ENCODE measurements at places on chromosomes 16 and 17.

GRCh38 chr17:44914148-44914547 lies 1.2 kb downstream of the GFAP start:
- DNase-seq = no peak

- DNase-seq = no peak
These were observed 31.5 kb downstream of the C16orf78 start for GRCh38 chr16:49405123-49405522.

DNA sequence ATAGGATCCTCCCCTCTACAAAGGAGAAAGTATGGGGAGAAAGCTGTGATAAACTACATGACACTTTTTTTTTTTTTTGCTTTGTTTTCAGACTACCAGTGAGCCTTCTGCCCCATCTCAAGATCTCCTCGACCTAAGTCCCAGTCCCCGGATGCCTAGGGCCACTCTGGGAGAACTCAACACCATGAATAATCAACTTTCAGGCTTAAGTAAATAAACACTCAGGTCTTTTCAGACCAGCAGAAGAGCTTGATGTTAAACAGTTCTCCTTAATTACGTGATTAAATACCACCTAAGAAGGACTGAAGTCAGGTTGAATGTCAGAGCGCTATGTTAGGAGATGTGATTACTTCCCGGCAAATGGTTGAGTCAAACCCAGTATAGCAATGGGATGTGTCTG lies 31.4 kb downstream of the COX11 start:
- DNase-seq = no peak

DNA sequence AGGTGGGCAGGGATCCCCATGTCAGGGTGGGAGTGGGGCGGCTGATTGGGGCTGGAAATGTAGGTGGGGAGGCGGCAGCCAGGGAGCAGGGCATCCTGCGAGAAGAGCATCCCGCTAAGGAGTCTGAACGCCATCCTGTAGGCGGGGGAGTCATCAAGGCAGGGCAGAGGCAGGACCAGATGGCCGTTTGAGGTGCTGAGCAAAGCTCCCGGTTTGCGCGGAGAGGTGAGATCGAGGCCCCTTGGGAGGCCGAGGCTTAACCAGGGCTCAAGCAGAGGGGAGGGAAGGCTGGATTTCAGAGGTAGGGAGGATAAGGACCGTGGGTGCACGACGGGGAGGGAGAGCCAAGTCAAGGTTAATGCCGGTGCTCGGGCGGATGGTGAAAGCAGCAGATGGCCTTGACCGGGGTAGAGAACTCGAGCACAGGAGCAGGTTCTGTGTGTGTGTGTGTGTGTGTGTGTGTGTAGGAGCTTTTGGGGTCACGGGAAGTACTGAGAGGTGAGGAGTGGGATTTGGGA lies 472 bp upstream of the NME2 start:
- DNase-seq = no peak

All from effector memory CD4-positive, alpha-beta T cell (primary cell).